ENCODE measurements at places on chromosomes 2 and 18.

GRCh38 chr2:209988010-209988409 lies 14.4 kb upstream of the RPE start:
- no peak overlapping the region for H3K4me3 ChIP-seq
- DNase-seq = peak; percentile 31
- H3K4me1 ChIP-seq = peaks cover 5% of the 10 kb centered on the region

- no peaks in the 10 kb centered on the region for H3K4me1 ChIP-seq
- H3K27ac ChIP-seq = no peak overlapping the region
- H3K4me3 ChIP-seq = no peak overlapping the region
- no peaks in the 10 kb centered on the region for H3K36me3 ChIP-seq
- no peak for DNase-seq
These were observed 87.5 kb downstream of the POLR1A start for GRCh38 chr2:86017901-86018896.

GRCh38 chr18:54173980-54174630 lies 50.4 kb downstream of the MBD2 start:
- no peaks in the 10 kb centered on the region for H3K27me3 ChIP-seq
- H3K27ac ChIP-seq = no peak overlapping the region
- H3K4me1 ChIP-seq = no peaks in the 10 kb centered on the region
- no peak overlapping the region for H3K4me3 ChIP-seq

GRCh38 chr2:123771928-123772632 lies 253.0 kb upstream of the CNTNAP5 start:
- no peak overlapping the region for H3K27ac ChIP-seq
- H3K27me3 ChIP-seq = no peaks in the 10 kb centered on the region
- H3K4me1 ChIP-seq = no peaks in the 10 kb centered on the region
- H3K4me3 ChIP-seq = no peak overlapping the region
- H3K36me3 ChIP-seq = no peaks in the 10 kb centered on the region

DNA sequence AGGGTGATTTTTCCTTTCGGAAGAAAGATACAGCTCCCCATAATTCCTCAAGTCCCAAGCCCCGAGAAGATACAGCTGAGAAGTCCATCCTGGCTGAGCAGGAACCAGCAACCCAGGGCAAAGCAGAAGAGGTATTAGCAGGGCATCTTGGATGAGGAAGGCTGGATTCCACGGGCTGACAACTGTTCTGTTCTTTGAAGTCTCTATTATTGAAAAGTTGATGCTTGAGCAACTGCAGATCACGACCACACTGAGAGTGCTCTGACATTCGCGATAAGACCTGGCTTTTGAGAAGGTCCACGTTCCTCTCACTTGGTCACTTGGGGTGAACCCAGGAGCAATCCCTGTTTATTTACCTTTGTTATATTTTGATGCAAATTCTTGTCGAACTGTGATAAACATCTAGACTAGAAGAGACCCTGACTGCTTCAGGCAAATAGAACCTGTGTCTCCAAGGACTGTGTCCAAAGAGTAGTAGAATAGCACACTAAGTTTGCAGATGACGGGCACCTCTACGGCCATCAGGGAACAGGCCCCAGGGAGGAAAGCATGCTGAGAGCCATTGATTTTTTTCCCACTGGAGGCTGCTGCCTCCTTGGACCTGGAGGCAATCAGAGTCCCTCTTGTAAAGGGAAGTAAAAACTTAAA lies 133.1 kb downstream of the ARL4C start:
- no peaks in the 10 kb centered on the region for H3K27me3 ChIP-seq
- H3K4me1 ChIP-seq = peaks cover 9% of the 10 kb centered on the region
- no peaks in the 10 kb centered on the region for H3K36me3 ChIP-seq
- H3K4me3 ChIP-seq = no peak overlapping the region
- H3K27ac ChIP-seq = peak overlapping the region; percentile 70
- peak; percentile 37 for DNase-seq

- peaks cover 22% of the 10 kb centered on the region for H3K4me1 ChIP-seq
- peak overlapping the region; percentile 5 for H3K4me3 ChIP-seq
- peak; percentile 67 for DNase-seq
- no peaks in the 10 kb centered on the region for H3K27me3 ChIP-seq
- no peak overlapping the region for H3K27ac ChIP-seq
These were observed 1.7 kb downstream of the MYO1B start for GRCh38 chr2:191246820-191247380.

GRCh38 chr2:219578811-219579613 lies 6.9 kb downstream of the INHA start:
- H3K27me3 ChIP-seq = no peaks in the 10 kb centered on the region
- no peak overlapping the region for H3K27ac ChIP-seq
- no peak for DNase-seq
- H3K4me1 ChIP-seq = no peaks in the 10 kb centered on the region
- no peaks in the 10 kb centered on the region for H3K36me3 ChIP-seq
- no peak overlapping the region for H3K4me3 ChIP-seq

DNA sequence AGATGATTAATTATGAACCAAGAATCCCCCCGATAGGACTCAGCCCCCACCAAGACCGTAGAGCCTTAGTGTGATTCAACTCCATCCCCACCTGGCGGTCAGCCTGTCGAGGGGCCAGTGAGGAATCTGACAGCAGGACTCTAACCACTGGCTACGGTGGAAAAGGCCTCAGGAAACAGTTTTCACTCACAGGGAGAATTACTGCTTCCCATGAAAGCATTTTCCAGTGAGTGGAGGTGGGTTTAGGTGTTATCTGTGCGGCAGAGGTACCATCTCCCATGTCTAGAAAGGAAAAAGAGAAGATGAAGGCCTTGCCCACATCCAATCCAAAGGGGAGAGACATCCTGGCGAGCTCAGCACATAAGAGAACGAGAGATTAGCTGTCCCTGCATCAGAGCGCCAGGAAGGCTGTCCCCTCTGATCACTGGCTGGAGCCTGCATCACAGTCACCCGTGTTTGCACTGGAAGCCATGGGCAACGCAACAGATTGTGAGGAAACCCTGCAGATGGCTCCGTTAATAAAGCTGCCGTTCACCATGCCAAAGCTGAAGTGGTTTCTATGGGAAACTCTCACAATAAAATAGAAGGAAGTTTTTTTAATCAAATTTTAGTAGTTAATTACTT lies 22.3 kb downstream of the COX7A2L start:
- H3K27ac ChIP-seq = no peak overlapping the region
- no peaks in the 10 kb centered on the region for H3K27me3 ChIP-seq
- H3K4me3 ChIP-seq = no peak overlapping the region
- peak; percentile 10 for DNase-seq

All from mesendoderm (in vitro differentiated cells).